ENCODE measurements at places on chromosomes 2 and 18. TPM values are rescaled to one million over a fixed set of nuclear protein-coding genes. Genes with fewer than 3 reads are reported as not detected.

NEU4 gene
- 0.29 TPM for polyA plus RNA-seq

C2orf66 gene
- 0.10 TPM for polyA plus RNA-seq

- DNase-seq = no peak
Observed at GRCh38 chr18:24535527-24536295, 75.3 kb downstream of the HRH4 start.

DNA sequence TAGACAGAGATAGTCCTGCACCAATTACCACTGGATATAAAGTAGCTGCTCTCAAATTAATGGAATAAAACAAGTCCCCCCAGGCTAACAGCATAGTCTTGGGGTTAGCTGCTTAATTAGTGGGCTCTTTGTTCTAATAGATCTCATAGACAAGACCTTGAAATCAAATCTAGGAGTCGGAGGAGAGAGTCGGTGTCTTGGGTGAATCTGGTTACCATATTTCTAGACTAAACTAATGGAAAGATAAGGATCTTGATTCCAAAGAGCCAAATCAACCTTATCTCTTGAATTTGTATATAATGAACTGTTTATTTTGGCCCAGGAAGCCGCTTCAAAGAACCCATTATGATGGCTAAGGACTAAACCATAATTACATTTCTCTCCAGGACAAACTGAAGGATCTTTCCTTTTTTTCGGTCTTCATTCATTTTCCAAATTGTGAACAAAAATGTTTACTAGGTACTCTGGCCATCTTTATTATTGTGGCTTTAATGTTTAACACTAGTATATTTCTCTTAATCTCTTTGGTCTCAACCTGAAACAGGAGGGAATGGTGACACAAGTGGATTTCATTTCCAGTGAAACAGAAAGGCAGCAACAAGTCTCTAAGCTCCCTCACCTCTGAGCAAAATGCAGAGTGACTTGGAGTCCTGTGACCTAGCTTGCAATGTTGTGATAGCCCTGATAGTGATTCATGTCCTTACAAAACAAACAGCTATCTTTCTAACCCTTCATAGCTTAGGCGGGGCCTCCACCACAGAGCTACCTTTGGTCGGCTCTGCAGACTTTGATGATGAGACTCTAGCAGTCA, 137.9 kb upstream of the PARD3B start:
- DNase-seq = no peak

LYPD1 gene
- polyA plus RNA-seq = 0.46 TPM

DNA sequence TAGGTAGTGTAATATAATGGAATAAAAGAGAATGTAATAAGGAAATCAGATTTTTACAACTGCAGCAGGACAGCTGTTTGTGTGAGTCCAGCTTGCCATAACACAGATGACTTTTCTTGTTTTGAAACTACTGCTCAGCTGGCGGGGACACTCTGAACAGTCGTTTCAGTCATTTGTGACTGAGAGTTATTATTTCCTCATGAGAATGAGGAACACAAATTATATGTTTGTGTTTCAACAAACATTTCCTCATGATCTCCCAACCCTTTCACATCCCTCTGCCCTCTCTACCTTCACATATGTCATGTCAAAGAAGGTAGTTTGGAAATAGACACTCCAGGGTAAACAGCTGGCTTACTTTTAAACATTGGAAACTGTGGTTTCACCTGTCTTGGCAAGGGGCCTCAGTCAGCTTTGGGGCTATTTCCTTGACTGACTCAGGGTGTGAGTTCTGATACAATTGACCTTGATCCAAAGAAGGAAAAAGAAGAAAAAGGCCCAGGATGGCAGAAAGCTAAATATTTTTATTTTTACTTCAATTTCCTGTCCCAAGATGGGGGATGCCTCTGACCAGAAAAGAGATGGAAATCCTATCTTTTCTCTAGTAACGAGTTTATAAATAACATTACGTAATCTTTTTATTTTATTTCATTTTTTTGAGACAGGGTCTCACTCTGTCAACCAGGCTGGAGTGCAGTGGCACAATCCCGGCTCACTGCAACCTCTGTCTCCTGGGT, 593 bp downstream of the SP140L start:
- DNase-seq = no peak

GRCh38 chr2:41870265-41870585, 177.6 kb upstream of the PKDCC start:
- DNase-seq = no peak

GRCh38 chr2:130918393-130918792, 81.7 kb downstream of the ARHGEF4 start:
- DNase-seq = no peak

RNF152 gene
- polyA plus RNA-seq = 3.4 TPM

All from urinary bladder (tissue), 4 donors.